NCI-H187 (cell line): ENCODE measurements at places on chromosomes 1 and 21.

DNA sequence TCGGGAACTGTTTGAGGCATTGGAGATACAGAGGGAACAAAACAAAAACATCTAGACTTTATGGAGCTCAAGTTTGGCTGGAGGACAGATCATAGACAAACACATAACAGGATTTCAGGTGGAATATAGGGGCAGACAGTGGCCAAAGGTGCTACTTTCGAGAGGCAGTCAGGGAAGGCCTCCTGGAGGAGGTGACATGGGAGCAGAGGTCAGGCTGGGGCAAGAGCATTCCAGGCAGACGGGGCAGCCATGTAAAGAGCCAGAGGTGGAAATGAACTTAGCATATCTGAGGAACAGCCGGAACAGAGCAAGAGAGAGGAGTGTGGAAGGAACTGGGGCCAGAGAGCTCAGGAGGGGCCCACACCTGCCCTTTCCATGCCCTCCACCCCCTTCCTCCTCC, 122.3 kb downstream of the DMRTB1 start:
- no peak for DNase-seq

DNA sequence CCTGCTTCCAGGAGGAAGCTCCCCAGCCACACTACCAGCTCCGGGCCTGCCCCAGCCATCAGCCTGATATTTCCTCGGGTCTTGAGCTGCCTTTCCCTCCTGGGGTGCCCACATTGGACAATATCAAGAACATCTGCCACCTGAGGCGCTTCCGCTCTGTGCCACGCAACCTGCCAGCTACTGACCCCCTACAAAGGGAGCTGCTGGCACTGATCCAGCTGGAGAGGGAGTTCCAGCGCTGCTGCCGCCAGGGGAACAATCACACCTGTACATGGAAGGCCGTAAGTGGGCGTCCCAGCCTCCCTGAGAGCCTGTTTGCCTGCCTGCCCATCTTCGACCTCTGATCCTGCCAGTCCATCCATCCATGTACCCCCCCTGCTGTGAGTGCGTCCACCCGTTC, 3.6 kb downstream of the ECM1 start:
- no peak for DNase-seq

GRCh38 chr1:242011894-242012660, 13.2 kb upstream of the MAP1LC3C start:
- DNase-seq: no peak

GRCh38 chr1:171811672-171812071, 29.6 kb upstream of the DNM3 start:
- DNase-seq: no peak
